Mucosa of gallbladder (tissue), 1 donor: ENCODE measurements at places on chromosomes 16 and 17. TPM values are rescaled to one million over a fixed set of nuclear protein-coding genes. Genes with fewer than 3 reads are reported as not detected.

GRCh38 chr17:56351675-56352074, 198.4 kb downstream of the ANKFN1 start:
- DNase-seq: no peak

GRCh38 chr17:14203388-14203787, 33.3 kb downstream of the CDRT15 start:
- no peak for DNase-seq

GRCh38 chr16:54564841-54565240, 278.3 kb upstream of the IRX3 start:
- no peak for DNase-seq

DNA sequence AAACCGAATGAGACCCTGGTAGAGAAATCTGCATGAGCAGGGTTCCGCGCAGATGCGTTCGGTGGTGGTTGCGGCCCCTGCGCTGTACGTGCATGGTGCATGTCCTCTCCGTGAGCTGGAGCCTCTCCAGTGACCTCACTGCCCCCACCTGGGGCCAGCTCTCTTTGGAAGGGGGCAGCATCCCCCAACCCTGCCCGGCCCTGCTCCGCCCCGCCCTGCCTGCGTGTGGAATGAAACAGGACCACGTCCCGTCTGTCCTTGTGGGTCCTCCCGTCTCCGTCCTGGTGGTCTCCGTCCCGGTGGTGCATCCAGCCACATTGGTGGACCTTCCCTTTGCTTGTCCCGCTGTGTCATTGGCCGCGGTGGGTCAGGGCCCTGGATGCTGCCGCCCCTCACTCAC, 84.9 kb downstream of the AMFR start:
- no peak for DNase-seq

DNA sequence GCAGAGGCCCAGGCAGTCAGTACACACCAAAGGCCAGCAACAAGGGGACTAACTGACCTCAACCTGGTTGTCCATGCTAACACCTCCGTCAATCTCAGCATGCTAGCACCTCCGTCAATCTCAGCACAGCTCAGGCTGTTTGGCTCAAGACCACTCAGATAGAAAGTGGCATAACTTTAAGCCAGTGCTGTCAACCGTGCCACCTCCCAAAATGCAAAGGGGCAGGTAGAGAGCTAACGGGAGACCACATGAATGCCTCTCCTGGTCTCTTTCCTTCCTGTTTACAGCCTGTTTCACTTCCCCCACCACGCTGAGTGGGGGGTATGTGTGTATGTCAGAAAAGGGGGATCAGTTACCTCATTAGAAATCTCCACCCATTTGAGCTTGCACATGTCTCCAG, 3.3 kb downstream of the UBTF start:
- no peak for DNase-seq

Gene TEX14
- 0.32 TPM for total RNA-seq
